ENCODE measurements at places on chromosomes 2 and 18.

DNA sequence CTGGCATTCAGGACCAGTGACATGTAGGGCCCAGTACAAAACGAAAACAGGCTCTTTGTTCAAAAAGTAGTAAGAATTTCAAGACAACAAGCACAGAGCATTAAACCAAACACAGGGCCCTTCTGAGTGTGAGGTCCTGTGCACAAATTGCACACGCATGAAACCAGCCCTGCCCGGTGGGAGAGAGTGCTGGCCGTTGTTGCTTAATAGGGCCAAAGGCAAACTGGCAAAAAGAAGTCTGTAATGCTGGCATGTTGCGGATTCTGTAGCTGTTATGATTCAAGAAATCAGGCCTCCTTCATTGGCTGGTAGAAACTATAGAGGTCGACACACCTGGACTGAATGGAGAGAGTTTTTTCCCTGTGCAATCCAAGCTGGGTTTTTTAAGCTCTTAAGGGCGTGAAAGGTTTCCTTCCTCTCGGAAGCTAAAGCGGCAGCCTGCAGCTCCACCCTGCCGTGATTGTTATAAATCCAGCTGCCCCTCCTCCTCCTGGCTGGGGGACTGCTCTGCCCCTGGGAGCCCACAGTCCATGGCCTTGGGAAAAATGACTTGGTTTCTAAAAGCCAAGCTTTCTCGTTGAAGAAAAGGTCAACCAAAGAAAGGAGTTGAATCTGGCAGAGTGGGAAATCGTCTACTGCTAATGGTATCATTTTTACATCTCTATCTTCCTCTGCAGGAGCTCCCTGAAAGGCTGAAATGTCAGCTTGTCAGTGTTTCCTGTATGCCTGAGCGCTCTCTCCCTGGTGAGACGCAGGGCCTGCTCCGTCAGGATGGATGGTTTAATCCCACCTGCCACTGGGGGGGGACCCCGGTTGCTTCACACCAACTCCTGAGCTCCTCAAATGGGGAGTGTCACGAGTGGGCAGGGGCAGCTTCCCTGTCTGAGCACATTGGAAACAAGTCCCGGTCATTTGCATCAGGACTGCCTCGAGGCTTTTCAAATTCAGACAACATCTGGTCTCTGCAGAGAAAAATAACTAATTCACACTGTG is 143.6 kb downstream of the ALPK2 start:
- no peak for DNase-seq

GRCh38 chr2:226802573-226802972 is 3.0 kb upstream of the IRS1 start:
- no peak for DNase-seq

- DNase-seq: no peak
Measured at GRCh38 chr2:153230977-153231376, 247.6 kb downstream of the RPRM start.

GRCh38 chr2:47771211-47771610 is 11.7 kb upstream of the MSH6 start:
- peak; percentile 97 for DNase-seq

DNA sequence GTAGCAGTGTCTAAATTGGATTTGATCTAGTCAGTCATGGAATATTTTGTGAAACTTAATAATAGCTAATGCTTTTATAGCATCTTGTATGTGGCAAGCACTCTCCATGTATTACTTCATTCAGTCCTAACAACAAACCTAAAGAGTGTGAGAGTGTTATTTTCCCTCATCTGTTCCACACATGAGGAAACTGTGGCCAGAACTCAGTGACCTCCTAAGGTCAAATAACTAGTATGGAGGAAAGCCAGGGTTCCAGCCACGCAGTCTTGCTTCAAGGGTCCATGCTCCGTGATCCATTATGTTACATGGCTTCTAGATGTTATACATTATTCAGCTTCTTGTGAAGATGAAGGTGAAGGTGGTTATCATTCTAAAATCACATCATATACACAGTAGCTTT is 45.5 kb downstream of the TWSG1 start:
- DNase-seq: no peak

DNA sequence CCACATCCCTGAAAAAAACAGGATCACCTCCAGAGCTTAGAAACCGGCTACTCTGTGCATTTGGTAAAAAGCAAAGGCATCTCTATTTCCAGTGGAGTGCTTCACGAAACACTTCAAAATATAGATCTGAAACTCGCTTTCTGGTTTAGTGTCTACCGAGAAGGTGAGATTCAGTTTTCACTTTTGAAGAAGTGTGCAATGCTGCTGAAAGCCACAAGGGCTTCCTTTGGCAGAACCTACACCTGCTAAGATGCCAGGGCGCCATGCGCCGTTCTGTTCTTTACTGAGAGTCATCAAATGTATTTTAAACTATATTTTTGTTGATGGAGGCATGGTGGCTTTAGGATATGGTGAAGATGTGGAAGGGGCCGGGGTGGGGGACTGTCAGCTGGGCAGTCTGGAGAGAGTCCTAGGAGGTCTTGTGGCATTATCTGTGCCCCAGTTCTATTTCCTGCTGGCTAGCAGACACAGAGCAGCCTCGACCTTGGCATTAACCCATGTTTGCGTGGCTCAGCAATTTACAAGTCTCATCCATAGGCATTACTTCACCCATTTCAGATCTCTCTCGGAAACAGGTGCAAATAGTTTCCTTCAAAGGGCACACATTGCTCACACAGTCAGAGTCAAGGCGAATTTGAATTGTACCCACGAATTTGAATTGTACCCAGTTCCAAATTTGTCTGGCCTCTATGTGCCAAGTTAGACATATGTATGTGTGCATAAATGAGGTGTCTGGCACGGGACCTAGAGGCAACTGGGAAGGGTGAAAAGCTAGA is 46.7 kb upstream of the KCNF1 start:
- DNase-seq: no peak

GRCh38 chr2:104790100-104790811 is 63.7 kb upstream of the POU3F3 start:
- DNase-seq: peak; percentile 54

- DNase-seq: no peak
Measured at GRCh38 chr2:67649331-67650261, 252.5 kb downstream of the ETAA1 start.

DNA sequence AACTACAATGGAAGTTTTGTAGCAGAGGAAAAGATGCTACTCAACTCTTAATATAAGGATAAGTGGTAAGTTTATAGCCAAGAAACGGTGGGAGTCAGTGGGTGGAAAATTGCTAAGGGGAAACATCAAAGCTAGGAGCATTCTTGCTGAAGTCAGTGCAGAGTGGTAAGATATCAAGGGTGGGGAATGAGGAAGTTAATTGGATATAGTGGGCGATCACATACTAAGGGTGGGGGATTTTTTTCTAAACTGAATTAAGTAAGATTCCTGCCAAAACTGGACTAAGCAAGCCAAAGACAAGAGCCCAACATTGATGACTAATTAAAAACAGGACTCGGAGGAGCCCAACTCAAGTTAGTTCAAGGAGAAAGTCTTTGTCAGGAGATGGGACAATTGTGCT is 525.4 kb downstream of the CCDC85A start:
- no peak for DNase-seq

DNA sequence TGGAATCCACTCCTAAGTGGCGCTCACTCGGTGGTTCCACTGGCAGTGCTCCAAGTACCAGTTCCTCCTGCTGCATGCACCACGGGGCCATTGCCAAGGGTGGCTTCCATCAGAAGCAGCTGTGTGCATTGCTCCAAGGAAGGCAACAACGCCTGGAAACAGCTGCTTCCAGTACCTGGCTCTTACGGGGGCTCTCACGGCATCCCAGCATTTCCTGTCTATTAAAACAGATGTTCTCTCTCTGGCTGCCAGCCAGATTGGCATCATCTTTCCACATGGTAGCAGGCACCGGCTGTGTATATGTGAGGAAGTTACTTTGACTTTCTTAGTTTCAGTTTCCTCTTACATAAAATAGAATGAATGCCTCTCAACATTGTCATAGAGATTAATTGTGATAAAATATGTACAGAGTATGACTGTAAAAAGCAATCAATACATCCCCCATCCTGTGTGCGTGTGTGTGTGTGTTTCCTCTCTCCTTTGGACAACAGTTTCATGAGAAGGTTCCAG is 84.9 kb downstream of the CMPK2 start:
- DNase-seq: peak; percentile 25

DNA sequence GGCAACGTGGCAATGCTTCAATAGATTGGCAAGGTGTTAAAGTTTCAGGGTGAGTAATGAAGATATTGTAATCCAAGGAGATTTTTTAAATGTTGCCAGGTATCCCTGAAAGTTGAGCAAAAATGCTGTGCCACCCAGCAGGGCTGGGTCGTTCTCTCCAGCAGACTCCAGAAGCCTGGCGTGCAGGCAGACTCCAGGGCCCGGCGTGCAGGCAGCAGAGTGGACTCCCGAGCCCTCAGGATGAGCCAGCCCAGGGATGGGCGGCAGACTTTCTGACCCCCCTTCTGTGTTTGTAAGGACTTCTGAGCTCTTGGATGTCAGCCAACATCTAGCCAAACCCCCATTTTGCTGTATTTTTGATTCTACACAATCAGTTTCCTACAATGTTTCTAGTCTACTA is 289.1 kb downstream of the ZNF516 start:
- DNase-seq: no peak

DNA sequence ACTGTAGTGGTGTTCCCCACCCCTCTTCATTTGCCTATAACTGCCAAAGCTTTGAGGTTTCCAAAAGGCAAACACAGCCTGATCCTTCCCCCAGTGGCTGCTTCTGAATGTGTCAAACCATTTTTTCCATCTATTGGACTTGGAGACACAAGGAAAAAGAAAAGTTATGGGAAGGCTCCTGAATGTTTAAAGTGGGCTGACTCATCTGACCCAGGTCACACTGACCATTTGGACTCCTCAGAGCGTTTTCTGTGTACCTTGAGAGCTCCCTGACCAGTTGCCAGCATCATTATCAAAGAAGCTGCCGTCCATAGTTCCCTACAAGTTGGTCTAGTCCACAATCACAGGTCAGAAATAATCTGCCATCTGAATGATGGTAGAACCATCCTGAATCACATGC is 123.4 kb upstream of the COL3A1 start:
- no peak for DNase-seq

DNA sequence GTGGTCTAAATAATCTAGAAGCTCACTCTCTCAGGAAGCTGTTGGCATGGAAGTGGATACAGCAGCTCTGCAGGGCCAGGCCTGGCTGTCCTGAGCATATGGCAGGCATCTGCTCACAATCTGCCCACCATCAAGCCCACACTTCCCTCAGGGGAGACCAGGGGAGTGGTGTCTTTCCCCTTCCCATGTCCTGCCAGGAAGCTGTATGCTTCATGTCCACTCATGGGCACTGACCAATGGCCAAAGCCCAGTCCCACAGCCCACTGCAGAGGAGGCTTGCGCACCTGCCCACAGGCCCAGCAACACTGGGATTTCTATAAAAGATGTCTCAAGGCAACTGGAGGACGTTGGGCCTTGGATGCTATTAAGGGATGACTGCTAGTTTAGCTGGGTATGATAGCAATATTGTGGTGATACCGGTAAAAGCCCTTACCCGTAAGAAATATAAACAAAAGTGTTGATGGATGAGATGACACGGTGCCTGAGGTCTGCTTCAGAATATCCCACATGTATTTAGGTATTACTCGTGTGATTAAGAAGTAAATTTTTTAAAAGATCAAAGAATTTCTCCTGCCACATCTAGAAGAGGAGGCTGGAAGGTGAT is 106.7 kb upstream of the CTDP1 start:
- DNase-seq: no peak

DNA sequence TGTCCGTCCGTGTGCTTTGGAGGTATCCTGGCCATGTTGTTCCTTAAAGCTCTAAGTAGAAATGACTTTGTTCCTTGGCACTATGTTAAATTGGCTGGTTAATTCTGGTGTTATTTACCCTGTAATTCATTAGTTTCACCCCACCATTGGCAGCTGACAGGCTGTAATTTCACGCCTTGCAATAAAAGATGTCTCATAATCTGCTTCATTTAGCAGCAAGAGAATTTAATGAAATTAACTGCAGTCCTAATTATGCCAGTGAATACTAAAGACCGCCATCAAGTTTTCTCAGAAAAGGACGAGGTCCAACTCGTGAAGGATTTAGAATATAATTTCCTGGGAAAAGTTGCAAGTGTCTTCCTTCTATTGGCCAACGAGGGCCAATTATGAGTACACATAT is 319.2 kb downstream of the GBX2 start:
- DNase-seq: no peak

GRCh38 chr2:67783026-67783425 is 279.8 kb downstream of the C1D start:
- no peak for DNase-seq

DNA sequence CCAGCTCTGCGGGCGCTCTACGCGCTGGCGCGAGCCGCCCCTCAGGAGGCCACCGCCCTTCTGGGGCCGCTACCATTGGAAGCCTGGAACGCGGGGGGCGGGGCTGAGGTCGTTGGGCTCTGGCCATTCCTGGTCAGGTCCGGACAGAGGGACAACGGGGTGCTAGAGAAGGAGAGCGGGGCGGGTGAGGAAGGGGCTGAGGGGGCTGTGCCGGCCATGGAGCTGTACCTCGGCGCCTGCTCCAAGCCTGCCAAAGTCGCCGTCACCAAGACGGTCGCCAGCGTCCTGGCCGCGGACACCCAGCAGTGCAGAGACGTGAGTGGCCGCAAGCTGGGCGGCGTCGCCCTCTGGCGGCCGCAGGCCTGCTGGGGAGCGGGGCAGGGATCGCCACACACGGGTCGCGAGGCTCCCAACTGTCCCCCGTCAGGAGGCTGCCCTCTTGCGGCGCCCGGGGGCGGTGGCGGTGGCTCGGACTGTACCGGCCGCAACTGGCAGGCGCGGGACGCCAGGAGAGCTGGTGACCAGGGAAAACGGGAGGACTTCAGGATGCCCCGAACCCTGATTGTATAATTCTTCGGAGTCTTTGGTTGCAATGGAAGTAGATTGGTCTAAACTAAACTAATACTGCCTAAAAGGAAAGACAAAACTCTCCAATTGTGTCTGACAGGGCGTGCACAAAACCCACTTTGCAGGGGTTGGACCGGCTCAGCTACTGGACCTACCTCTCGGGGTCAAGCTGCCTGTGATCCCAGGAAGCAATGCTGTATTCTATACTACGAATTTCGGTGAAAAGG is at the start of gene FSIP2:
TSS of gene FSIP2 (plus strand) at position 126 of the 794 bp plus-strand sequence. CDS start at position 217, 91 bp downstream.
- peak; percentile 56 for DNase-seq

DNA sequence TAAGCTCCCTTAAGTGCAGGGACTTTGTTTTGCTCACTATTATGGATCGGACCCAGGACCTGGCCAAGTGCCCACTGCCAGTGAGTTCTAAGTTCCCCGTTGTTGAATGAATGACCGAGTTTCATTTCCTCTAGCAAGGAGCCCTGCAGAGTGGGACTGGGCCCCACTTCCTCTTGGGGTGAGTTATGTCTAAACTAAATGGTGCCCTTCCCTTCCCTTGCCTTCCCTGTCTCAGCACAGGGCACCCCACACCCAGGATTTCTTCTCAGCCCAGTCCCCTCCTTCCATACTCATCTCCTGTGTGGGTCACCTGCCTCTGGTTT is 195.3 kb upstream of the HS6ST1 start:
- no peak for DNase-seq

DNA sequence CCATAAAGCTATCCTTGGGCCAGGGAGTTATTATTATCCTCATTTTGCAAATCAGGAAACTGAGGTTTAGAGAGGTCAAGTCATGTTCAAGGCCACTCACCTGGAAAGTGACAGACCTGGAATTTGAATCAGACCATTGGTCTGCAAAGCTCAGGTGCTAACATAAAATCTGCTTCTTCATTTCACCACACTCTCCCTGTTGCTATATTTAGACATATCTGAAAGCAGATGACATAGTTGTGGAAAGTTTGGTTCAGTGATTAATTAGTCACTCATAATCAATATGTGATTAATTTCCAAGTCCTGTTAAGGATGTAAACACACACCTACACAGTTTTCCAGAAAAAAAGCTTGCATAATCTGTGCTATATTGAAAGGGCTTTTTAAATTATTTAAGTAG is 57.4 kb downstream of the LINC00305 start:
- no peak for DNase-seq
